ENCODE measurements at places on chromosomes 4 and X. TPM values are rescaled to one million over a fixed set of nuclear protein-coding genes. Genes with fewer than 3 reads are reported as not detected.

GRCh38 chr4:38634047-38634759, 29.8 kb upstream of the KLF3 start:
- DNase-seq, result no peak

- no peak for DNase-seq
These were observed 17.2 kb downstream of the ANXA10 start for GRCh38 chr4:168109527-168109926.

DNA sequence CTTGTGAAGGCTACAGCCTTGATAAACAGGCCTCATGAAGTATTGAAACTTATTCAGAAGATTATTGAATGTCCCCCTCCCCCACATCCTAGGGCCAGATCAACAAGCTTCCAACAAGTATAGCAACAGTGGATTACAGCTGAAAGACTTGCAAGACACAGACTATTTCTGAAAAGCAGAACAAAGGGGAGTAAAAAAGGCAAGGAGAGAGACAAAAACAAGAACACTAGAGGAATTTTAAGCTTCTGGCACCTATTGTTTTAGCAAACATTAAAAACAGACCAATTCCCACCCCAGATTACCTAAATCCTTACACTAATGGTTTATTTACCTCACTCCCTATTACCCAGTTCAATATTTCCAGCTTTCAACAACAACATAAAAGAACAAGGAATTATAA, 446.3 kb upstream of the FSTL5 start:
- DNase-seq, result no peak

COX7B2 gene
- polyA plus RNA-seq, result 199 TPM

UGT8 gene
- 4.1 TPM for polyA plus RNA-seq

ARHGEF38 gene
- 0.86 TPM for polyA plus RNA-seq
